H7 (cell line): ENCODE measurements at places on chromosomes 7 and 10. TPM values are rescaled to one million over a fixed set of nuclear protein-coding genes. Genes with fewer than 3 reads are reported as not detected.

DNA sequence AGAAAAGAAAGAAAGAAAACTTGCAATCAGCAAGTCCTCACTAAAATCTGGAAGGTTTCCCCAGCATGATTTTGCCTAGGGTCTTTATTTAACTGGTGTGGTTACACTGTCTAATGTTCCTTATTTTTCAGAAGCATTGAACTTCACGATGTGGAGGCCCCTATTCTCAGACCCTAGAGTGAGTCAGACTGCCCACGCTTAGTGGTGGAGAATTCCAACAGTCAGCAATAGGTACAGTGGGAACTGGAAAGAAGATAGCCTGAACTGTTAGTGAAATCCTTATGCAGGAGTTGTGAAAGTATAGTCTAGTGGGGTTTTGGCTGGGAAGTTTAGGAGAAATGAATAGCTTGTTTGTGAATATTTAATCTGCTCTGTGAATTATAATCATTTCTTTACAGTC, 115.0 kb downstream of the FZD1 start:
- no peak for DNase-seq

DNA sequence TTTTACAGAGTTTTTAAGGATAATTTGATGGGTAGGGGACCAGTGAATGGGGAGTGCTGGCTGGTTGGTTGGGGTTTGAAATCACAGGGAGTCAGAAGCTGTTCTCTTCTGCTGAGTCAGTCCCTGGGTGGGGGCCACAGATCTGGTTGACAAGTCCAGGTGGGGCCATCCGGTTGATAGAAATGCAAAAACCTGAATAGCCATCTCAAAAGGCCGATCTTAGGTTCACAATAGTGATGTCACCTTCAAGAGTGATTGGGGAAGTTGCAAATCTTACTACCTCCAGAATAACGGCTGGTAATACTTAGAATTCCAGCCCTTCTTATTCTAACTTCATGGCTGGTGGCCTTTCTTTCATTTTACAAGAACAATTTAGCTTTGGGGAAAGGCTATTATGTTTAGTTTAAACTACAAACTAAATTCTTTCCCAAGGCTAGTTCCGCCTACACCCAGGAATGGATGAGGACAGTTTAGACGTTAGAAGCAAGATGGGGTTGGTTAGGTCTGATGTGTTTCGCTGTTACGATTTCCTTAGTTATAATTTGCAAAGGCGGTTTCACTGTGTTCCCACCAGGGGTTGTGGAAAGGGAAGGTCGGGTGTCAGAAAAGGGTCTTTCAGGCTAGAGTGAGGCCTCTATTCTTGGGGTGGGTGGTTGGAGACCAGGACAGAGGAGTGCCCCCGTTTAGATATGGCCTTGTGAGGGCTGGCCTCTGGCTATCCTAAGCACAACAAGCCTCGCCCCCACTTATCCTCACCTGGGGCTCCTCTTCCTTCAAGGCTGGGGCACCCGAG, 27.4 kb downstream of the IFT22 start:
- peak; percentile 82 for DNase-seq

DNA sequence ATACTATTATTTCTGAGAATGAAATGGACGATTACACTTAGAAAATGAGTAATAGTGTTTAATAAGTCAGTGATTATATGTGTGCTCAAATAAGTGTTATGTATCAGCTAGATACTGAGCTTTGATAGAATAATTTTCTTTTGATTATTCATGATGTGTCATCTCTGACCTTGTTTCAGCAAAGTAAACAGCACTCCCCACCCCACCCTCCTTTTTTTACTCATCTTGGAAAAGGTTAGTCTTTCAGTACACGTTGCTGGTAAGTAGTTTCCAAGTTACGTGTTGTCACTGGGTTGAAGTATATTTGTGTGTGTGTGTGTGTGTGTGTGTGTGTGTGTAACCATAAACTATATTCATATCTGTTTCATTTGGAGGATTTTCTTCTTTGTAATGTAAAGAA, 84.1 kb downstream of the GNAI1 start:
- no peak for DNase-seq

Gene ACSL5
- 0.17 TPM in 1 of 2 replicates, not detected in the other for total RNA-seq

Gene OIT3
- 0.10 TPM in 1 of 2 replicates, not detected in the other for total RNA-seq

DNA sequence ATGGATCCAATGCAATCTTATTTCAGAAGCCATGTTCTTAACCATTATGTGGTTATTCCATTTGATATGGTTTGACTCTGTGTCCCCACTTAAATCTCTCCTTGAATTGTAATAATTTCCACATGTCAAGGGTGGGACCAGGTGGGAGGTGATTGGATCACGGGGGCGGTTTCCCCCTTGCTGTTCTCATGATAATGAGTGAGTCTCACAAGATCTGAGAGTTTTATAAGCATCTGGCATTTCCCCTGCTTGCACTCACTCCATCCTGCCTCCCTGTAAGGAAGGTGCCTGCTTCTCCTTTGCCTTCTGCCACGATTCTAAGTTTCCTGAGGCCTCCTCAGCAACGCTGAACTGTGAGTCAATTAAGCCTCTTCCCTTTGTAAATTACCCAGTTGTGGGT, 32.0 kb upstream of the TSPAN13 start:
- no peak for DNase-seq

GRCh38 chr7:909358-910329, 33.3 kb downstream of the GET4 start:
- peak; percentile 84 for DNase-seq

DNA sequence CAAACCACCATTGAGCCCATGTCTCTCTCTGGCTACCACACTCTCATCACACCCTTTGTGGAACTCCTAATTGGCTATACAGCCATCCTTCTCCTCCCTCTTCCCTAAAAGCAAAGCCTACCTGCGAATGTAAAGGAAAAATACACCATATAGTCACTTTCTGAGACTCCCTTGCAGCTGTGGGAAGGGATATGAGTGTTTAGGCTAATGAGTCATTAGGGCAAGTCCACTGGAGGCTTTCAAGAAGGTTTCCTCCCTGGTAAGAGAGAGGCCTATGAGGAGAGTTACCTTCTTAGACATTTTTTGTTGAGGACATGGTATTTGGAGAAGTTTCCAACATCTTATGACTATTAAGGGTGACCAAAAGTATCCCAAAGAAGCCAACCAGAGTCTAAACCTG, 4.1 kb upstream of the TMEM243 start:
- no peak for DNase-seq

DNA sequence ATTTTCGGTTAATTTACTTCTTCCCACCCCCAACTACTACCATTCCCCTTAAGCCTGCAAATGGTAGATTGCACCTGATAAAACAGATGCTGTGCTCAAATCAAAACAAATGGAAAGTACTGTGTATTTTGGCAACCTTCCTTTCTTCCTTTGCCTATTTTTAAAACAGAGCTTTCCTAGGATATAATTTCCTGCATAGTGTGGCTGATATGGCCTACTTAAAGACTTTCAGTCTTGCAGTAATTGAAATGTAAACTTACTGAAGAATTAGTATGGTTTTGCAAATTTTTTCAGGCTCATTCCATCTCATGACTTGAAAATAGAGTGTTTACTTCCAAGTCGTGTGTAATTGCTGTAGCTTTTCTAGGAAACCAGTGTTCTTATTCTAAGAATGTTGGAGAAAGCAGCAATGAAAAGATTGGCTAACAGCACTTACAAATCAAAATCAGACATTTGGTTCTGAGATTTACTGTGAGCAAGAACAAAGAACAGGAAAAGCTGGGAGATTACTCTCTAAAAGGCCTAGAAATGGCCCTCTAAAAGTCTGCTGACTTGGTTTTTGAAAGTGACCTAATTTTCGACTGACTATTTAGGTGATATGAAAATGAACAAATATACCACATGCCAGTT, 52.0 kb downstream of the REEP3 start:
- no peak for DNase-seq

- DNase-seq, result no peak
These were observed 15.1 kb downstream of the CRHR2 start for GRCh38 chr7:30667172-30667571.

Gene PRR15
- 11.7 and 12.3 TPM in 2 replicates for total RNA-seq

Gene GIMAP1
- total RNA-seq, result not detected in 2 replicates

Gene ZNF804B
- total RNA-seq, result not detected in 2 replicates

DNA sequence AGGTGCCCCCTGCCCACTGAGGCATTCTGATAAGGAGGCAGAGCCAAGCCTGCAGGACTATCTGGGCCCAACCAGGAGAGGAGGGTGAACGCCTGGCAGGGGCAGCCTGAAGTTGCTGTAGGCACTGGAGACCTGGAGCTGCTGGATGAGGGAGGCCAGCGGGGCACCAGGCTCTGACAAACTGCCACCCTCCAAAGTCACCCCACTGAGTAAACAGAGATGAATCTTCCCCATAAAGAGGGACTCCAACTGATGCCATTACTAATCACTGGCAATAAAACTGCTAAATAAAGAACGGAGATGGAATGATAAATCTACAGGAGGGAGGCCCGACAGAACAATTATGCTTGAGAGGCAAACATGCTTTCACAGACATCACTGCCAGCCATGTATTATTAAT, 44.2 kb downstream of the DRGX start:
- DNase-seq, result no peak

- no peak for DNase-seq
These were observed 84.4 kb downstream of the C10orf90 start for GRCh38 chr10:126586128-126586527.

DNA sequence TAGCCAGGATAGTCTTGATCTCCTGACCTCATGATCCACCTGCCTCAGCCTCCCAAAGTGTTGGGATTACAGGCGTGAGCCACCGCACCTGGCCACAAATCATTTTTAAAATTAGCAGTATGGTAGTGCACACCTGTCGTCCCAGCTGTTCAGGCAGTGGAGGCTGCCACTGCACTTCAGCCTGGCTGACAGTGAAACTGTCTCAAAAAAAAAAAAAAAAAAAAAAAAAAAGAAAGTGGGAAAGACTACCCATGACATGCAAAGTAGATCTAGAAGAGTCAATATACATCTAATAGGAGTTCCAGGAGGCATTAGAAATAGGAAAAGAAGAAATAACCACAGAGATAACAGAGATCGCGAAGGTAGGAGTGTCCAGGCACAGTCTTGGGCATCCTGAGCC, 3.2 kb downstream of the CSGALNACT2 start:
- no peak for DNase-seq

DNA sequence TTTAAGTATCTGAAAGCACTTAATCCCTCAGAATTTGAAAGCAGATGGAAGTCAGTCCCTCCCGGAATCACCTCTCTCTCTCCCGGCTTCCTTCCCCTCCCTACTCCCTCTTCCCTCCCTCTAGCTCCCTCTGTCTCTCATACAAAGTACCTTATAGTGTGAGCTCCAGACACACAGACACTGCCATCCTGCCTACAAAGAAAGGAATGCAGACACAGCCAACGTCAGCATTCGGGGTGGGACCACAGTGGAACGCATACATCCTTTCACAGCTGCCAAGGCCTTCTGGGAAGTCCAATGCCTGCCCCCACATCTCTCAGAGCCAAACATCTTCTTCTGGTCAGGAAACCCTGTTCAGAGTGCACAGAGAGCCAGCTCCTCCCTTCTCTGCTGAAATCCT, 9.3 kb downstream of the NOD1 start:
- peak; percentile 76 for DNase-seq

Gene TMEM196
- 0.04 and 0.21 TPM in 2 replicates for total RNA-seq

DNA sequence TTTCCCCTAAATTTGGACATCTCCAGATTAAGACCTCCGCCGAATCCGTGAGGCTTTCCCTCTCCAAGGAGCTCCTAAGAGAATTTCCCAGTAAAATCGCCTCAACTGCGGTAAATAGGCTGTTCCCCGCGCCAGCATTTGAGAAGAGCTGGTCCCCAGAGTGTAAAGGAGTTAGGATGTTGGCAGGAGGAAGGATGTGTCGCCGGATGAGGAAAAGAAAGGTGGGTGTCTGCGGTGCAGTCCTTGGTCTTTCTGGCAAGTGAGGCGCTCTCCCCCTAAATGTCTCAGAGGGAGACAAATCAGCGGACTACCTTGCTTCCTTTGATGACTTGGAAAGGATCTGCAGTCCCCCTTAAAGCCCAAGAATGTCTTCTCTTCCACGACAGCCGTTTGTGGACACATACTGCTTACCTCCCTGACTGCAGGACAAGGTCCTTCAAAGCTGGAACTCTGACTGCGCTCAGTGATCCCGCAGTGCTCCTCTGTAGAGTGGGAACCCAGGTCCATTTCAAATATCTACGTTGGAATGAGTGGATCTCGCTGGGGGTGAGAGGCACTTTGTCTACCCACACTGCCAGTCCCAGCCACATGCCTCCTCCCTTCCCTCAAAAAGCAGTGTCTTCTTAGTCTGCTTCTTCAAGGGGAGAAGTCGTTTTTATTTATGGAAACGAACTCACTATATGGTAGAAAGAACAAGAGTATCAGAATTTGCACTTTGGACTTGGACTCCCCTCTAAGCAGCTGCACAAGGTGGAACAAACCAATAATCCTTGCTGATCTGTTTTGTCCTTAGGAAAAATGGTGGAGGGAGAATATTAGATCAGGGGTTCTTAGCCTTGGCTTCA, 1.1 kb upstream of the DLG5 start:
- no peak for DNase-seq

DNA sequence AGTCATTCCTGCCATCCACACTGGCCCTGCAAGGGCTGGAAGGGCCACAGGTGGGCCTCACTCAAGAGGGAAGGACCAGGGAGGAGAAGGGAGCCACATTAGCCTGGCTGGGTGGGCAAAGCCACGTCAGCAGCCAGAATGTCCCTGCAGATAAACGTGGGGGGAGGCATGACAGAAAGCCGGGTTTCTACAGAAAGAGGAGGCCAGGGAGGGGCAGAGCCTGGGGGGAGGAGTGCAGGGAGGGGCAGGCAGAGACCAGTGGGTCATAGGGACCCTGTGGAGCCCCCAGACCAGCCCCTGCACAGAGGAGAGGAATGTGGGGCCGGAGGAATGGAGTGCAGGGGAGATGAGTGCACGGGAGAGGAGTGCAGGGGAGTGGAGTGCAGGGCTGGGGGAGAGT, 590.2 kb downstream of the PTPRN2 start:
- no peak for DNase-seq

DNA sequence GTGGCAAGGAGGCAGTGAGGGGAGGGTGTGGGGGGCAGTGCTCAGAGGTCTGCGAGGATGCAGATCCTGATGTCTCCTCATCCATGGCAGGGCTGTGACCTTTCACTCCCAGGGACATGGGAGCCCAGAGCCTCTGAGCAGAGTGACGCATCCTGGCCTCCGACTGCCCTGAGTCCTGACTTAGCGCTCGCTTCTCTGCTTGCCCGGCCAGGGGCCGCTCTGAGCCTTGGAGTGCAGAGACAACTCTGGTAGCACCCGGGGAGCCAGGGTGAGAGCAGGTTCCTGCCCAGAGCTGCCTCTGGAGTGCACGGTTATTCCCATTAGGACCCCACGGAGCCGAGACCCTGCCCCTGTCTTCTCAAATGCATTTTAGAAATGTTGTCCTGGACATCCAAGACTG, 188.0 kb downstream of the TCERG1L start:
- no peak for DNase-seq

- DNase-seq, result no peak
These were observed 28.8 kb downstream of the CALML3 start for GRCh38 chr10:5553400-5554170.

DNA sequence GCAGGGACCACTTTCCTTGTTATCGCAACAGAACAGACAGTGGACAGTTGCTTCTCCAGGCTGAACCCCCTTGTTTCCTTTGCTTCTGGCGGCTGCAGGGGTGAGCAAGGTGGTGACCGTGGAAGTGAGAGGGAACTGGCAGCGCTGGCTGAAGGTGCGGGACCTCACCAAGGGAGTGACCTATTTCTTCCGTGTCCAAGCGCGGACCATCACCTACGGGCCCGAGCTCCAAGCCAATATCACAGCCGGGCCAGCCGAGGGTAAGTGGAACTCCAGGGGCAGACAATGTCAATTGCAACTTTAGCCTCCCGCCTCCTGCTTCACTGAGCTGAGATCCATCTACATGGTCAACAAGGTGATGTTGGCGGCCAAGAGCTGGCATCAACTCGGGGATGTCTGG, 462.1 kb upstream of the FOXK1 start:
- DNase-seq, result no peak

Gene JAKMIP3
- total RNA-seq, result 0.42 and 0.63 TPM in 2 replicates

GRCh38 chr7:106041140-106041717, 70.9 kb downstream of the SYPL1 start:
- peak; percentile 74 for DNase-seq

Gene SPDYE5
- total RNA-seq, result not detected in 2 replicates
